ENCODE measurements at places on chromosomes 5 and 9.

DNA sequence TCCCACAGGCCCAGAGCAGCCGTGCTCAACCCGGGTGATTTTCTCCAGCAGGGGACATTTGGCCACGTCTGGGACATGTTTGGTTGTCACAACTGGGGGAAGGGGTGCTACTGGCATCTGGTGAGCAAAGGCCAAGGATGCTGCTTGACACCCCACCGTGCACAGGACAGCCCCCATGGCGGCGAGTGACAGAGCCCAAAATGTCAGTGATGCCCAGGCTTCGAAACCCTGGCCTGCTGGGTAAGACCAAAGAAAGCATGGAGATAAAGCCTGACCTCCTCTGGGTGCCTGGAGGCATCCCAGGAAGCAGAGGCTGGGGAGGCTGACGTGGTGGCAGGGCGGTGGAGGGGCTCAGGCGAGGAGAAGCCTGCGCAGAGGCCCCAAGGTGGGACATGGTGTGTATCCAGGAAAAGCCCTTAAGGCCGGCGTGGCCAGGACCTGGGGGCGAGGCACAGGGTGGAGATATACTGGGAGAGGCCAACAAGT lies 66.4 kb downstream of the ZNF354C start:
- no peak for DNase-seq

DNA sequence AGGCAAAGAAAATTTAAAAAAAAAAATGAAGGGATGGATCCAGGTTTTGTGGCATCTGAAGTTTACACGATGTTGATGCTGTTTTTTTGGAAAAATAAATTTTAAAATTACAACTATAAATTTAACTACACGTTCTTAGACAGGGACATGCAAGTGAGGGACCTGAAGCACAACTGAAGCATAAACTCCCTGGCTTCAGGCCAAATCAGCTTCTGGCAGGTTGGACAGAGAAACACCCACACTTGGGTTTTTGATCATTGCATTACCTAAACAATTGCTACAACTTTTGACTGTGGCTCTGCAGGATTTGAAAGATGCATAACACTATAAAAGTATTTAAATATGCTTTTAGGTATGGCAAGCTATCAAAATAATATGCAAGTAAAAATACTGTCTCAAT lies 1318.3 kb upstream of the DMAC1 start:
- DNase-seq = no peak

DNA sequence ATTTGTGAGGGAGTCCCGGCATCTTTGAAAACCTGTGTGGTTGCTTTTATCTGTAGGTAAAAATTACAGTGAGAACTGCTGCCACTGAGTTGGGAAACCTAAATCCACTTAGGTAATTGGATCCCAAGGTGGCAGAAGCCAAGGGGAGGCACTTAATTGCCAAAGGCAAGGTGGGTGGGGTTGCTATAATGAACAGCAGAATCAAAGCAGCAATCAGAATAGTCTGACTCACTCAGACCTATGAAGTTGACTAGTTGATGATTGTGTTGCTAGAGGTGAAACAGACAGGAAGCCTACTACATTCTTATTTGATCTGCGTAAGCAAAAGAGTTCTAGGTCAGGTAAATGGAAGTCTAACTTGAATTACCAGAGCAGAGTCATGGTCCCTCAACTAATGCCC lies 17.3 kb upstream of the BICD2 start:
- no peak for DNase-seq

- DNase-seq = peak; percentile 50
Observed at GRCh38 chr5:96876292-96876850, at the start of gene ERAP2. ERAP2 (plus strand) TSS chr5:96876500; CDS start chr5:96879686, 3,186 bp downstream.

- DNase-seq = no peak
Observed at GRCh38 chr5:95223566-95224258, 61.2 kb downstream of the MCTP1 start.

DNA sequence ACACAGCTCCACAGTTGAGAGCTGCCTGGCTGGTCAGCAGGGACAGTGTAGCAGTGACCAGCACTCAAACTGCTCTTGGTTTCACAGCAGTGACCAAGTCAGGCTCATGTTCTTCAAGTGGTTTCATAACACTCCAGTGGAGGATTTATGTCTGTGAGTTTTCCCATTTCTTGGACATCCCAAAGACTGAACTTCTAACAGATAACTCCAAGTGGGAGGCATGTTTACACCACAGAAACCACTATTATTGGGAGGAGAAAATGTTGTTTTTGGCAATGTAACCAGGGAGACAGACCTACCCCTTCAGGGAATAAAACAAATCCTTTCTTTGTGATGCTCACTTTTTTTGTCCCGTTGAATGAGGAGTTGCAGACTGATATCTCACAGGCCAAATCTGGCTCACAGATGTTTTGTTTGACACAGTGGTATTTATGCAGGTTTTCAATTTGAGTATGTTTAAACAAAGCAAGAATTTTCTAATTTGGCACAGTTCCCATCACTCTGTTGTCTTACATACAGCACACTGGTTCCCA lies 141.5 kb downstream of the RMI1 start:
- peak; percentile 88 for DNase-seq

DNA sequence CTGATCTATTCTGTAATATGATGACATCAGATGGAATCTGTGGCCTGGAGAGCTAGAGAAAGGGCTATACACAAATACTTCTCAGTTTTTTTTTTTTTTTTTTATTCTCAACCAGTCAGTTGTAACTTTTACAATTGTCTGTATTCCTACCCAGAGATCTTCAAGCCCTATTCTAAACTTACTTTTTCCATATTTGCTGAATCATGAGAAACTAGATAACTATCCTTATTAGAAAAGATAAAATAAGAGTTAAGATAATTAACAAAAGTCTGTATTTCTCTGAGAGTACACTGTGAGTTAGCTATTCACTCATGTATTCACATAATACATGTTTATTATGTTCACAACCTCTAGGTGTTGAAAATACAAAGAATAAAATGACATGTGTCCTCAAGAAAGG lies 1575.9 kb downstream of the EFNA5 start:
- DNase-seq = no peak

DNA sequence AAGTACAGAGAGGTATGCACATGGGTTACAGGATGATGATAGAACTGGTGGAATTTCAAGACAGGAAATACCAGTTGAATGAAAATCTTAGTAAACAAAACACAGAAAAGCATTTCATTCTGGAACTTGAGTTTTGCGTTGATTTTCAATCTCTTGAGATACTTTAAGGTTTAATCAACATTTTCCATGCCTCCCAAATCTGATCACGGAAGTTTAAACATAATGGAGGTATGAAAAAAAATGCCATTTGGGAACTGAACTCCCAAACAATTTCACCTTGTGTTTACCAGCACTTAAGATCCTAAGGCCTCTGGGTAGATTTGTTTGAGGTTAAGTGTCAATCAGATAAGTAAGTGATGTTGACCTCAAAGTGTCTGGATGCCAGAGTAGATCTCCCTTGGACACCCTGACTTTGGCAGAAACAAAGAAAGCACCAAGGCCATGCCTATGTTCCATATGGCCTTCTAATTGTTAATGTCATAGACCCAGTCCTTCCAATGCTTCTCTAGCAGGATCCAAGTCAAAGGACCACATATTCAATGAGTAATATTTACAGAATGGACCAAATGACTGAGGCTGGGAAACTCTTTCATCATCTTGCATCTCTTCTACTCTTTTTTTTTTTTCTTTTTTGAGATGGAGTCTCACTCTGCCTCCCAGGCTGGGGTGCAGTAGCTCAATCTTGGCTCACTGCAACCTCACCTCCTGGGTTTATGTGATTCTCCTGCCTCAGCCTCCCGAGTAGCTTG lies 216.9 kb downstream of the ARRDC3 start:
- DNase-seq = no peak

DNA sequence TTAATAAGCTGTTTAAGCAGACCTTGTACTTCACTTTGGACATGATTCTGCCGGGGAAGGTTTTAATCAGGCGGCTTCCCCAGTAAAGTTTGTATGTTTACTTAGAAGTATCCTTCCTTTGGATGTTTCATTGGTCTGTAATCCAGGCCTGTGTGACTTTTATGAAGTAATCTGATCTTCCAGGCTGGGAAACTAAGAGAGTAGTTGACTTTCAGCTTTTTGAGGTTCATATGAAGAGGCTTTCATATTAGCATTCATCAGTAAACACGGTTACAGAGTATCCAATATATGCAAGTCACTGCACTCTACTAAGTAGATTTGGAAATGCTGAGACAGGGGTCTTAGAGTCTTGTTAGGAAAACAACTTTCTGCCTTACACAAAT lies 1.1 kb downstream of the DNAJC21 start:
- DNase-seq = peak; percentile 14

DNA sequence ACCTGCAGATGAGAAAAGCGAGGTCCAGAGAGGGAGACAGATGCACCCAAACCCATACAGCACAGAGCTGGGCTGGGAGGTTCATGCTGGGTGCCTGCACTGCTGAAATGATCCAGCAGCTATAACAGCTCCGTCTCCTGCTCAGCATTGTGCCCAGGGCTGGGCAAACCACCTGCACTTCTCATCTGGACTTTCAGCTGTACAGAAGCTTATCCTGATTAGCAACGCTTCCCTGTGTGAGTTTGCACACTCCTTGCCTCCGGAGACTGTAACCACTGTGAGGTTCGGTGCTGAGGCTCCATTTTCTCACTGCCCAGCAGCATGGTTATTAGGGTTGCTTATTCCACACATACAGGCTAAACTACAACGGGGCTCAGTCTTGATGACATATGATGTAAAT lies 326.1 kb downstream of the ASTN2 start:
- DNase-seq = no peak

- DNase-seq = no peak
Observed at GRCh38 chr5:154117930-154118329, 72.6 kb upstream of the GALNT10 start.

DNA sequence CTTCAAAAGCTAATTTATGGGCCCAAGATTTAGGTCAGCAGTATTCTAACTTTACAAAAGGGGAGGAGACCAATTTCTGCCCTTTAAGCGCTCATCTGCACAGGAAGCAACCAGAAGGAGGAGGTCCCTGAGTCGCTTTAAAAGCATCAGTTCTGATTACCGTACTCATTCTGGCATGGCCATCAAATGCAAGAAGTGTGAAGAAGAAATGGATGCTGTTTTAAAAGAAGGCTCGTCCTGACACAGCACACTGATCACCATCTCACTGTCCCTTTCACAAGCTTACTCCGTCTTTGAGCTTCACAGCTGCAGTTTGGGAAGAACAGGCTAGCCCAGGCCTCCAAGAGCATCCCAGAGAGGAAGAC lies 17.5 kb downstream of the ZNF608 start:
- DNase-seq = no peak
